Jurkat, Clone E6-1 (cell line): ENCODE measurements at places on chromosomes 12 and 14.

DNA sequence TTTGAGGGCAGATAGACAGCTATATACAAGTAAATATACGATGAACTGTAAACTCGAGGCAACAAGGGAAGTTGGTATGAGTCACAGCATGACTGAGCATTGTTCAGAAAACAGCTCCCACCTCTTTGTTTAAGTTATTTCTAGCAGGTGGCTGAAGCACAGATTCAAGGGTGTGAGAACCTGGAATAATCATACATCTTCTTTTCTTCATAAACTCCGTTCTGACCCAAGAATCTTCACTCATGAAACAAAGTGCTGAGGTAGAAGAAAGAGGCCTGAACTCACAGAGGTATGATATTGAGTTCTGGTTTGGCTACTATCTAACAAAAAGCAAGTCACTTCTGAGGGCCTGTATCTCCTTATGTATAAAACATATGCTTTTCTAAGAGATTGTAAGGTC lies 364.1 kb upstream of the KITLG start:
- DNase-seq = no peak

GRCh38 chr12:80264386-80264785 lies 165.0 kb downstream of the OTOGL start:
- DNase-seq = no peak

GRCh38 chr12:50659260-50659659 lies 104.6 kb upstream of the ATF1 start:
- no peak for DNase-seq

DNA sequence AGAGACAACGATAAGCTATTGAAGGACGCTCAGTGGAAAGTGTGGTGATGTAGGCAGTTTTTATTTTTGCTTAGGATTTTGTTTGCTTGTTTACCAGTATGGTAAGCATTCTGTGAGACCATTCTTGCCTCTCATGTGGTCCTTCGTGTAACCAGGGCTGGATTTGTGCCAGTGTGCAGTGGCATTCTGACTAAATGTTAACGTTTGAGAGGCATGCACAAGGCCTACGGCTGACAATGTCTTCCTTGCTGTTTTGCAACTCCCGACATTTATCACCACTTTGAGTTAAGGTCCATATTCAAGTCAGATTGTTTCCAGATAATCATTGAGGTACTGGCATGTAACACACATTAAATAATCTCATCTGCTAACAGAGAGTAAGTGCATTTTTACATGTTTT lies 102.3 kb upstream of the BCAT1 start:
- peak; percentile 43 for DNase-seq

GRCh38 chr14:95514131-95515079 lies 2.0 kb downstream of the SYNE3 start:
- DNase-seq = no peak

GRCh38 chr12:125954362-125954761 lies 889.1 kb downstream of the AACS start:
- no peak for DNase-seq

- no peak for DNase-seq
Measured at GRCh38 chr14:91925001-91925726, 22.3 kb downstream of the FBLN5 start.

DNA sequence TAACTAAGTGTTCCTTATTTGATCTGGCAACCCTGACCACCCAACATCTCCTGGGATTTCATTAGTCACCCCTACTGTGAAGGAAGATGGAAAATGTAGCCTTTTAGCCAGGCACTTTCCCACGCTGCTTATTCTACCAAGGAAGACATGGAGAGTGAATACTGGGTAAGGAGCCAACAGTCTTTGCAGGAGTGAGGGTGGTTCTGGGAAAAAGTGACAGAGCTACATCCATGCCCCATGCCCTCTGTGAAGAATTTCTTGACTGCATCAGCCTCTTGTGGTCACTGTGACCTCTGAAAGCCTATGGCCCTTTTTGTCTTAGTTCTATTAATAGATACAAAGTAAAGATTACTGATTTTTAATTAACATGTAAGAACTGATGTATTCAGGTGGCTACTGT lies 196.0 kb upstream of the EEA1 start:
- no peak for DNase-seq

DNA sequence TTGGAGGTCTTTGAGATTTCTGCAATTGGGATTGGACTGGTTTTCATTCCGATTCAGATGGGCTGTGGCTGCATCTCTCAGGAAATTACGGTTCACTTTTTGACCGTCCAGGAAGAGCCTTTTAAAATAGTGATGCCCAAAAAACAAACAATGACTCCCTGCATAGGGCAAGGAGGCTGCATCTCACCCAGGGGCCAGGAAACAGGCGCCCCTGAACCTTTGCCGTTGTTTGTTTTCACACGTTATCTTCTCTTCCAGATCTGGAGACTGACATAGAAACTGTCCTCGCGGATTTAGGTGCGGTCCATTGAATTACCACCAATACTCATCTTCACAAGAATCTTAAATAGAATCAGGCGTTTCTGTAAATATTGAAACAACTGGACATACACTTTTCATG lies 66.0 kb downstream of the FLRT2 start:
- DNase-seq = no peak

- no peak for DNase-seq
Measured at GRCh38 chr14:24670594-24670993, 36.6 kb upstream of the GZMB start.

DNA sequence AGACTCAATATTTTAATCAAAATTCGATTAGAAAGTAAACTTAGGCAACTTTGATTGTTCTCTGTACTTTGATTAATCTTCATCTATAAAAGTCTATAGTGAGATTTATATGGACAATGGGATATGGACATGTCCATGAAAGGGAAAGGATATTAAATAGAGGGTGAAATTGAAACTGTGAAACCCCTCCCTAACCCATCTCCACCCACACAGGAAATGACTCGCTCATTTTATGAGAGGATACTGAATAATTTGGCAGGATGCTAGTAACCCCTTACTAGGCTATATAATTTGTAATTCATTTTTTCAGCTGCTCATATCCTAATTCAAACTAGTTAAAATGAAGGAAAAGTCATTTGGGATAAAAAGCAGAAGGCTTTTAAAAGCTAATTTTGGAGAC lies 328.0 kb upstream of the ATP2B1 start:
- no peak for DNase-seq

GRCh38 chr12:48192861-48193260 lies 9.4 kb downstream of the CCDC184 start:
- DNase-seq = no peak

- peak; percentile 51 for DNase-seq
Measured at GRCh38 chr12:47397664-47398281, 308.1 kb downstream of the RPAP3 start.

DNA sequence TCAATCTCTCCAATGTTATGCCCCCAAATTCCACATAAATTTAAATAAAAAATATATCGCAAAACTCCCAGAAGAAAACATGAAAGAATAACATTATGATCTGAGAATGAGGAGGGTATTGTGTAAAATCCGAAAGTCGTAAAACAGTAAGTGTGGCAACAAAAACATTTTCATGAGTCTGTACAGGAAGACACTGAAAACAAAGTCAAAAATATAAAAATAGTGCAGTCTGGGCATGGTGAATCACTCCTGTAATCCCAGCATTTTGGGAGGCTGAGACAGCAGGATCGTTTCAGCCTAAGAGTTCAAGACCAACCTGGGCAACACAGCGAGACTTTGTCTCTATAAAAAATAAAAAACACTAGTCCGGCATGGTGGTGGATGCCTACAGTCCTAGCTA lies 57.1 kb downstream of the SPTLC2 start:
- DNase-seq = no peak

DNA sequence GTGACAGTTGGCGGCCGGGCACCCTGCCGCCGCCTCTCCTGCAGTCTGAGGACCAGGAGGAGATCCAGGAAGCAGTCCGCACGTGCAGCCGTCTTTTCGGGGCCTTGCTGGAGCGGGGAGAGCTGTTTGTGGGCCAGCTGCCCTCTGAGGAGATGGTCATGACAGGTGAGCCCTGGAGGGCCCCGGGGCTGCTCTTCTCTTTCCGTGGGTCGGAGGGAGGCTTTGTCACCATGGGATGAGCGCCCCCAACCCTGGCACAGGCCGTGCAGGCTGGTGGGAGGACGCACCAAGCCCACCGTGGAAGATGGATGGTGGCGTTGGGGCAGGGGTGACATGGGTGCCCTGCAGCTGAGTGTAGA lies 532 bp downstream of the NOC4L start:
- no peak for DNase-seq

GRCh38 chr14:32009976-32010581 lies 67.0 kb upstream of the ARHGAP5 start:
- DNase-seq = no peak

- DNase-seq = no peak
Measured at GRCh38 chr12:457676-458075, 2.1 kb upstream of the B4GALNT3 start.

DNA sequence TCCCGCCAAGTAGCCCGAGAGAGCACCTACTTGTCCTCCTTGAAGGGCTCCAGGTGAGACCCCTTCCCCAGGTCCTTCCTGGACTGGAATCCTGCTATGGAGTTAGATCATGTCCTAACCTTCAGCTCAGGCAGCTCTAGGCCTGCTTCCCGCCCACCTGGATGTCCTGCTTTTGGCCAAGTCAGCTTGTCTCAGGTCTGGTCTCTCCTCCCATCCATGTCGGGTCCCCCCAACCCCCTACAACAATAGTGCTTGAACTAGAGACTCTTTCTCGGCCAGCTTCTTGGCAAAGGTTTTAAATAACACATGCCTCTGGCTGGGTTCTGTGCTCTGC lies 3.6 kb downstream of the NAB2 start:
- no peak for DNase-seq

- DNase-seq = peak; percentile 99
Measured at GRCh38 chr12:92030618-92031017, 115.0 kb downstream of the BTG1 start.

GRCh38 chr14:68308726-68309520 lies 483.9 kb downstream of the ZFP36L1 start:
- DNase-seq = no peak

DNA sequence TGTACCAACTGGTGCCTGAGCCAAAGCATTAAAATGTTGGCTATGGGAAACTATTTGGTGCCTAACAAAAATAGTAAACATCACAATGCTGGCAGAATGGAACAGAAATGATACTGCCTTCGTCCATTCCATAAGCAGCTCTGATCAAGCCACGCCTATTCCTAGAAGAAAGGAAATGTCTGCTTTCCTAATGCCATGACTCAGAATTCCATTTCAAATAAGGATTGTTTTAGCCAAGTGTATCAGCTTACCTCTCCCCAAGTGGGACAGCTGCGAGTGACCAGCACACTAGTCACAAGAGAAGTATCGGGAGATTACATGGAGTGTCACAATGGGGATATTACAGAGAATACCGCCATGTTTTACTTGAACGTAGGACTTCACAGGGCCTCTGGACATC lies 38.7 kb downstream of the GLT8D2 start:
- DNase-seq = no peak

- DNase-seq = no peak
Measured at GRCh38 chr14:88327497-88327896, 4.4 kb upstream of the KCNK10 start.

- no peak for DNase-seq
Measured at GRCh38 chr14:99545586-99545985, 58.4 kb downstream of the CCDC85C start.

- DNase-seq = no peak
Measured at GRCh38 chr12:96425321-96425720, 25.1 kb upstream of the CDK17 start.

DNA sequence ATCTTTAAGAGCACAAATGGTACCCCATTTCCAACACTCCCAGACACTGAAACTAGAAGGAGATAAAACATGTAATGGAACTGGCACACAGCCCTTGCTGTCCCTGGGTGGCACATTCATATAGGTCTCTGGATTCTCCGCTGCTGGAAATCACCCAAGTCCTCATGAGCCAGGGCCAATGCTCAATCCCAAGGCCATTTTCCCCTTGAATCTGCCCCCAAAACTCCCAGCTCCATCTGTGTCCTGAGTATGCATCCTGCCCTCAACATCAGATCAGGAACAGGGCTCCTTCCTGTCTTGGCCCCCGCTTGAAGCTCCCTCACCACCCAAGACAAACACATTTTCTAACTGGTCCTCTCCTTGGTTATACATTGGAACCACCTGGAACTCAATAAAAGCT lies 24.6 kb downstream of the KRT76 start:
- DNase-seq = no peak

DNA sequence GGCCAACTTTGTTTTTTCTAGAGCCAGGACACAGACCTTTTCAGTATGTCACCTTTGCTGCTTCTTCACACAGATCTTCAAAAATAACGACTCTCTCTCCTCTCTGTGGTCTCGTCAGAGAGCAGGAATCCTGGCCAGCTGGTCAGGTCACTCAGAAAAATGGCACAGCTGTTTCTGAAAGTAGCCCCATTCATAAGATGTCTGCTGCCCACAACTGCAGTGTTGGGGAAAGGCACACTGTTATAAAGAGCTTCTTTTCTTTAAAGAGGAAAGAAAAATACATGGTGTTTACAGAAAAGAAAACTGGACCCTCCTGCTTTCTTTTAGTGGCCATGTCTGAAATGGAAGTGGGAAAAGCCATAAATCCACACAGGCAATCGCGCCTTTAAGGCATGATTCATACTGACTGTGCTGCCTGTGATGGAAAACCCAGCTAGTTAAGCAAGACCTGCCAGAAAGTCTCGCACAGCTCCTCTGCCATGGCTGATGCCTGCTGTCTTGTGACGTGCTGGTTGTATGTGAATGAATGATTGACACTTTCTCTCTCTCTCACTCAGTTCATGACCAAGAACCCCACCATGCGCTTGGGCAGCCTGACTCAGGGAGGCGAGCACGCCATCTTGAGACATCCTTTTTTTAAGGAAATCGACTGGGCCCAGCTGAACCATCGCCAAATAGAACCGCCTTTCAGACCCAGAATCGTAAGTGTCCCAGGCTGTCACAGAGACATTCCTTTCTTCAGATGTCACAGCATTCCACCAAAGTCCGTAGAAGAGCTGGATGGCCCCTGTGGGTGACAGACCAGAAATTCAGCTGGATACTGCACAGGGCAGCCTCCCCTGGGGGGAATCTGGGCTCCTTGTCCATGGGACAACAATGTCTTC lies 147.9 kb upstream of the HIF1A start:
- no peak for DNase-seq

GRCh38 chr12:34396861-34397590 lies 374.7 kb downstream of the ALG10 start:
- DNase-seq = no peak

DNA sequence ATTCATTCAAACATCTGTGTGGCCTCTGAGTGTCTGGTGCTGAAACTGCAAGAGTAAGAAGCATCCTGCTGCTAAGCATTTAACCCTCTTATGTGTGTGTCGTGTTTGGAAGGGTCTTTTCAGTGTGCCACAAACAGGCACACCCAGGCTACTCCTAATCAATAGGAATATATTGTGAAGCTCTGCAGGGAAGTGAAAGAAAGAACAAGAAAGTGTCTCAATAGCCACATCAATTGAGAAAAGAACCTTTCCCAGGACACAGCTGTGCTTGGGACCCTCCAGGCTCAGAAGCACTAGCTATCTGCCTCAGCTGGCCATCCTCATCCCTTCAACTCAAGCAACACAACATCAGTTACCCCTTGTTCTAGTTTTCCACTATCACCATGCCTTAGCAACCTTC lies 13.4 kb upstream of the KRAS start:
- DNase-seq = no peak
